ENCODE measurements at places on chromosomes 3 and 15.

GRCh38 chr3:62815981-62816380, 59.2 kb downstream of the CADPS start:
- DNase-seq = no peak

DNA sequence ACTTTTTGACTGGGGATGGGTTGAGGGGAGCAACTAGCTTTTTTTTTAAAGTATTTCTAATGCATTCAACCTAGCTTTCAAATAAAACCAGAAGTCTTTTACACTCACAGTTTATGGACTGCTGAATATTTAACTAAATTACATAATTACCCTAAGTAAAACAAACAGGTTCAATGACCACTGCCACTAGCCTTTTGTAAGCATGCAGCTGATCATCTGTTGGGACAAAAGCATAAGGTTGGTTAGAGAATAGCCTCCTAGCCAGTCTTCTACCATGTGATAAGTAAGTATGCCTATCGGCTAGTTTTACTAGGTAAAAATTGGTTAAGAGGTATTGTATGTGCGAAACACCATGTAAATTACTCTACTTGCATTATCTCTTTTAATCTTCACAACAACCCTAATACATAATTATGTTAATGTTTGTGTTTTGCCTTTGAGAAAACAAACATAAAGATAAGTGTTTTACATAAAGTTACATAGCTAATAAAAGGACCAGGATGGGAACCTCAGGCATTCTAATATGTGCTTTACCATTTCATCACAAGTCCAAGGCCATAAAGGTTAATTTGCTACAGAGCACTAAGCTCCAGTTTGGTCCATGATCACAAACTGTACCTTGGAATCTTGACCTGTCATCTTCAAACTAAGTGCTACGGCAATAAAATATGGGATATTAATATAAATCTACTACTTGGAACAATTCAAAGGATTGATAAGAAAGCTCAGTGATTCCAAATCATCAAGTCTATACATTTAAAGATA, 13.2 kb downstream of the PFN2 start:
- DNase-seq = no peak

DNA sequence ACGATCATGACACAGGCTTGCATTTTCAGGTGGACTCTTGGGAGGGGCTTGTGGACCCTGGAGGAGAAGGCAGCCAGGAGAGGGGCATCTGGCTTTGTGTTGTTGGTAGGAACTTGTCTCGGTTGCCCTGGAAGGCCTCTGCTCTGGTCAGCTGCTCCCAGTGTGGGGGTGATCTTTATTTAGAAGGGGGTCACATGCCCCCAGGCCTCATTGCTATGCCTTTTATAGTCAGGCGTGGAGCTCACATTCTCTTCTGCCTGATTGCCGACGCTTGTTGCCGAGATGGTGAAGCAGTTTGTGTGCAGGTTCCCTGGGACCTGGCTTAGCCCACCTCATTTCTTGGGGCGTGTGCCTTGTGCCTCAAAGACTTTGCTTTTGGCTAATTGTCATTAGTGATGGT, 66.6 kb downstream of the IGF1R start:
- DNase-seq = no peak

DNA sequence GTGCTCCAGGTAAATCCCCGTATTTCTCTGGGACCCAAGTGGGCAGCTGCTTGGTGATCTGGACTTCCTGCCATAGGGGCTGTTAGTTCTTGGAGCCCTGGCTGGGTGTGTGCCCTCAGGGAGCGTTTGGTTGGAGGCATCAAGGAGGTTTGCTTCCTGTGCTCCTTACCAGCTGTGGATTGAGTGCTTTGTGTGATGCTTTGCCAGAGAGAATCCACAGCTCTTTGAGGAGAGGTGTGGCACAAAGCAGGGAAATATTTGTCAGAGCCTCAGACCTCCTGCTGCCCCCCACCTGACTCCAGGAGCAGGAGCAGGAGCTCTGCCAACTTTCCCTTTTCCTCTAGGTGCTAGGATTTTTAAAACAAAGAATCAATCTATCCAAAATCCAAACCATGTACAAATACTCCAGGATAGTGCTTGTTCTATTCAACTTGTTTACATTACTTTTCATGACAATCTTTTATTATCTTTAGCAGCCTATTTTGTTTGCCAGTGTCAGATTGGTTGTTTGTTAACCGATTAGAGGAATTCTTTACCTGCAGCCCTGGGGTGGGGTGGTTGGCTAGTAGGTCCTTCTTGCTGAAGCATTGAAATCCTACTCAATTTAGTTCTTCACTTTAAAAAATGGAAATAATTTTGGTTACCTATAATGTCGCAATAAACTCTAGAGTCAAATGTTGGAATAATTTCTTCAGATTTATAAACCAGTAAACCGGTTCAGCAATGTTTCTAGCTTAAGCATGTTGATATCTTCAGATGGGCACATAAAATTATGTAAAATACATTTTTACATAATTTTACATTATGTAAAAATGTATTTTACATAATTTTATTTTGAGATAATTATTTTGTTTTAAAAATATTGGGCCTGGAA, 2.5 kb downstream of the CTDSPL start:
- no peak for DNase-seq
